Fibroblast of the conjunctiva (primary cell): ENCODE measurements at places on chromosomes 2 and 18.

GRCh38 chr2:109442715-109443319 is 170.9 kb downstream of the SEPTIN10 start:
- DNase-seq: no peak

DNA sequence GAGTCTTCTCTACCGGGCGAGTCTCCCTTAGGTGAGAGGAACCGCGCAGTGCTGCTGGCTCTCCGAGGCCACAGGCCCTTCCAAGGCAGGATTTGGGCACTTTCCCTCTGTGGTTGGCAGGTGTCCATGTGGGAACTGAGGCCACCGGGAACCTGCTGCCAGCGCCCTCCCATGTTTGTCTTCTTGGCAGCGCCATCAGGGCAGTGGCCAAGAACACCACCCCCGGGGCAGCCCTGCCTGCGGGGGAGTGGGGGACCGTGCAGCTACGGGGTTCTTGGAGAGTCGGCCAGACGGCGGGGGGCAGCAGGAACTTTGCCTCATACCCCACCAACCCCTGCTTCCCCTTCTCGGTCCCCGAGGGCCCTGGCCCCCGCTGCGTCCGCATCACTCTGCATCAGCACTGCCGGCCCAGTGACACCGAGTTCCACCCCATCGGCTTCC is 10.0 kb downstream of the CAPN10 start:
- no peak for DNase-seq

DNA sequence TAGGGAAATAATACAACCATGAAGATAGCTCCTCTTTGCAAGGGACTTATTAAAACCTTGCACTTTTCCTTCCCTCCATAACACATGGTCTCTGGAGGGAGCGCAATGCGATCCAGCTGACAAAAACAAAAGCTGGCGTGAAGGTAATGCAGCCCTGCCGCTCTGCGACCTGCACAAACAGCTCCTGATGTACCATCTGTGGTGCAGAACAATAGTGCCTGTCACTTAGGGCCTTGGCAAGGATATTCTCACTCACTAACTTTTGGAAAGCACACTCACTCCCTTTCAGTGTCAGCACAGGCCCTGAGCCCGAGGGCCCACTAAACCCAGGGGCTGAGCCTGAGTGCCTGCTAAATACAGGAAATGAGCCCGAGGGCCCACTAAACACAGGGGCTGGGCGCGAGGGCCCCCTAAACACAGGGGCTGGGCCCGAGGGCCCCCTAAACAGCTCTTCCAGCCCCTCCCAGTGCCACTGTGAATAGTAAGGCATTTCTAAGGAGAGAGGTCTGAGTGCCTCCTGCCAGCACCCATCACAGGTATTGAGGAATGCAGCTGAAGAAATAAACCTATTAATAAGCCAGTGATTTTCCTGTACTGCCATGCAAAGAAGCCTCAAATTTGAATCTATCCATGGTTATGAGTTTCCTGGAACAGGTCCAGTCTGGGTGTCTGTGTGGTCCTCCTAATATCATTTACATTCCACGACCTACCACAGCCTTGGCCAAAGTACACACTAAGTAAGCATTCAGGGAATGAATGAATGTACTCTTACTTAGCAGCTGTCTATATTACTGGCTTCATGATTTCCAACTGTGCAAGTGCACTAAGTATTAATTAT is 9.3 kb downstream of the L3MBTL4 start:
- no peak for DNase-seq

DNA sequence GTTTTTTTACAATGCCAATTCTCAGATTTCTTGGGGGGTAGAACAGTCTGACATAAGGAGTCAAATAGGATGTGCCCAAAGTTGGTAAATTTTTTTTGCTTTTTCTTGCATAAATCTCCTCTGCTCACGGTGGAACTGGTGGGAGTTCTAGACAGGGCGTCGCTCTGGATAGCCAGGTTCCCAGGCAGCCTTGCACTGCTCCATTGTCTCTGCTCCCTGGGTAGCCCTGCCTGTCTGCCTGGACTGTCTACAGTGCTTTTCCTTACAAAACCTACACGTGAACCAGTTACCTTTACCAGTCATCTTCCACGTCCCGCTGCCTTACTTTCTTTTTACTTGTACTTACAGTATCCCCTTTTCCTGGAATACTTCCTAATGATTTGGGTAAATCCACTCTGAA is 117.1 kb downstream of the ZNF407 start:
- no peak for DNase-seq

DNA sequence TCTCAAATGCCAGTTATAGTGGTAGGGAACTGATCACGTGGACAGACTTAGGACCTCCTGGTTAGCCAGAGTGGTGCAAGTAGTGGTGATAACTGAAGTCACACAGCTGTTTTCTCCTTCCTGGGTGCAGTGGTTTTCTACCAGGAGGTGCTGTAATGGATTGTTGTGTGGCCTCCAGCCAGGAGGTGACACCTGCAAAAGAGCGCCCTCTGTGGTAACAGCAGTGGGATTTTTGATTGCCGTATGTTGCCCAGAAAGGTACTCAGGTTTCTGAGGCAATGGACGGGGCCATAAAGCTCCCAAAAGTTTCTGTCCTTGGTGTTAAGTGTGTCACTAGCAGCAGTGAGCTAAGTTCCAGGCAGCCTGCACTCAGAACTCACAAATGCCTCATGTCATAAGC is 1358.1 kb upstream of the DDX18 start:
- DNase-seq: no peak

DNA sequence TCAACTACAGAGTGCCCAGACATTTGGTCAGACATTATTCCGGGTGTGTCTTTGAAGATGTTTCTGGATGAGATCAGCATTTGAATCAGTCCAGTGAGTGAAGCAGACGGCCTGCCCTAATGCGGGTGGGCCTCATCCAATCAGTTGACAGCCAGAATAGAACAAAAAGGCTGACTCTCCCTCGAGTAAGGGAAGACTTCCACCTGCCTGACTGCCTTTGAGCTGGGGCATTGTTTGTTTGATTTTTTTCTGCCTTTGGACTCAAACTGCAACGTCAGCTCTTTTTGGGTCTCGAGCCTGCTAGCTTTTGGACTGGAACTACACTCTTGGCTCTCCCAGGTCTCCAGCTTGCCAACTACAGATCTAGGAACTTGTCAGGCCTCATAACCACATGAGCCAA is 111.7 kb upstream of the AGAP1 start:
- no peak for DNase-seq

GRCh38 chr2:189849550-189849949 is 65.3 kb downstream of the PMS1 start:
- DNase-seq: no peak

GRCh38 chr18:58100154-58100553 is 56.1 kb downstream of the NEDD4L start:
- no peak for DNase-seq

DNA sequence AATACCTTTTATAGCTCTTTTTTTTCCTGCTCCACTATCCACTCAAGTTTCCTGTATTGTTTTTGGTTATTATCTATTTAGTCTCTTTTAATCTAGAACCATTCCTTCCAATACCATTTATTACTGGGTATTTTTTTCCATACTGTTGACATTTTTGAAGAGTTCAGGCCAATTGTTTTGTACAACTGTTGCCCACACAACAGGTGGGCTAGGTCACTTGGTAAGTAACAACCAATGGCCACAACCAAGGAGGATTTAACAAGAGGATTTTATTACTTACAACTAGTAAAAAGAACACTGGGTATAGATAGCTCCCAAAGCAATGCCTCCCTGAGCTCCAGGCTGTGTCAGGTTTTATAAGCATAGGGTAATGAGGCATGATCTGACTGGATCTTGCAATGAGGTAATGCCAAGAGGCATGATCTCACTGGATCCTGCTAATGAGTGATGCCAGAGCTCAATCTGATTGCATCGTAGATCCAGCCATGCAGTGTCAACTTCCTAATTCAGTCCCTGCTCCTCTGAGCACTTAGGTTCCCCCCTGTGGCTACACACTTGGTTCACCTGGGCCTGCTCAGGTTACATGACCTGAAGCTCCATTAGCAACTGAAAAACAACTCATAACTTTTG is 7.1 kb upstream of the CEP68 start:
- no peak for DNase-seq

- no peak for DNase-seq
Observed at GRCh38 chr2:120929829-120930228, 194.2 kb downstream of the GLI2 start.

DNA sequence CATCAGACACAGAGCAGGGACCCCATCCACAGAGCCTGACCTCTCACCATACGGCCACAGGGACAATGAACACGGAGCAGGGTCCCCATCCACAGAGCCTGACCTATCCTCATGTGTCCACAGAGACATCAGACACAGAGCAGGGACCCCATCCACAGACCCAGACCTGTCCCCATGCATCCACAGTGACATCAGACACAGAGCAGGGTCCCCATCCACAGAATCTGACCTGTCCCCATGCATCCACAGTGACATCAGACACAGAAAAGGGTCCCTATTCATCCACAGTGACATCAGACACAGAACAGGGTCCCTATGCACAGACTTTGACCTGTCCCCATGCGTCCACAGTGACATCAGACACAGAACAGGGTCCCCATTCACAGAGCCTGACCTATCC is 325.1 kb upstream of the RAB6C start:
- no peak for DNase-seq

DNA sequence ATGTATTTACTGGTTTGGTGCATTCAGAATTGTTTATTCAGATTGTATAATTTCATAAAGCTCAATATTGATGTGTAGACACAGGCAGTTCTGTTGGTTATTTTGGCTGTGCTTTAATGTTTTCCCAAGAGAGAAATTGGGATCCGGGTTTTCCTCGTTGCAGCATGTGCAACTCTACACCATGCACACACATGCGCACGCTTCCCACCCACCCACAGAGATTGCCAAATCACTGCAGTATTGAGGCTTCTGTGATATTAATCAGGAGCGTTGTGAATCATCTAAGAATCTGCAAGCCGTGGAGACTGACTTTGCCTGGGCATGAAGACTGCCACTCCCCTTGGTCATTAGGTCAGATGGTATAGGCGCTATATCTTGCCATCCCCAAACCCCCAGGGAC is 571.5 kb downstream of the SLC4A3 start:
- DNase-seq: peak; percentile 82

DNA sequence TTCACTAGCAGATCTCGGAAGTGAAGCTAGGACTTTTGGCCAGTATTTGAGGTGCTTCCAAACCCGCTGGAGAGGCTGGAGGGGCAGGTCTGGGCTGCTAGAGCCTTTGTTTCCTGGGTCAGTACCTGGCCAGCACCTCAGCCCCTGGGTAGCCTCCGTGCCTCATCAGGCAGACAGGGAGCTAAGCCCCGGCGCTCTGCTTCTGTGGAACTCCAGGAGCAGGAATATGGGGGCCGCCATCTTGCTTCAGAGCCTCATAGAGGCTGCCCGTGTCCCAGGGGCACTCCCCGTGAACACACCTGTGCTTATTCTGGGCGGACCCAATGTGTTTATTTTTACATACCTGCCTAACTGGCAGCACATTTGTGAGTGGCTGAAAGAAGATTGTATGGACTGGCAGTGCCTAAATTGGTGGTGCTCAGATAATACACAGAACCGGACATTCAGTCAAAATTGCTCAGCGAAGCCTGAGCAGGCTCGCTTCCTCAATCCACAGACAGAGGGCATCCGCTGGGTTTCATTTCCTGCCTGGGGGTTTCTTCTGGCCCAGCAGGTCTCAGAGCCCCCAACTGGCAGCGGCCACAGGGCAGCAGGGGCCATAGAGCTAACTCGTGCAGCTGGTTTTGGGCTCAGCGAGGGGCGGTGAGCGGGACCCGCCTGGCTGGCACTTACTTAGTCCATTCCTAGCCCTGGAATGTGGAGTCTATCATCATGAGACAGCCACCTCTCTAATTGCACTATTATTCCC is 176.8 kb upstream of the ALKAL2 start:
- DNase-seq: no peak

GRCh38 chr18:48784656-48785055 is 166.1 kb downstream of the SMAD7 start:
- no peak for DNase-seq

GRCh38 chr2:162919111-162919510 is 80.5 kb upstream of the KCNH7 start:
- DNase-seq: no peak

GRCh38 chr2:218327451-218328210 is 29.0 kb upstream of the CATIP start:
- DNase-seq: no peak

GRCh38 chr18:60064271-60064670 is 164.5 kb downstream of the PMAIP1 start:
- no peak for DNase-seq
